ENCODE measurements at places on chromosomes 12 and 14.

DNA sequence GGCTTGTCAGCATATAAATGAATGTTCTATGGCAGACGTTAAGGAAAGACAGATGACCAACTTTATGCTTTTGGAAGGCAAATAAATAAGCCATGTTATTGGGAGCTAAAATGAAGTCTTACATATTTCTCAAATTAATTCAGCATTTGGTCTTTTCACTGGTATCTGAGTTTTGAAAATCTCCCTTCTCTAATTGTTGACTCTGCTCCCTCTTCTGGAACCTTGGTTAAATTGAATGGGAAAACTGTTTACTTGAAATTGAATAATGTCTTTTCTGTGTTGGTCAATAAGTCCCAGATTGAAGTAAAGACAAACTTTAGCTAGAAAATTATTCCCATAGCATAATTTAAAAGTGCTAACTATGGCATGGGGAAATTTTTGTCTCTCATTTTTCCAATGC, 38.7 kb downstream of the LGR5 start:
- no peak for DNase-seq

DNA sequence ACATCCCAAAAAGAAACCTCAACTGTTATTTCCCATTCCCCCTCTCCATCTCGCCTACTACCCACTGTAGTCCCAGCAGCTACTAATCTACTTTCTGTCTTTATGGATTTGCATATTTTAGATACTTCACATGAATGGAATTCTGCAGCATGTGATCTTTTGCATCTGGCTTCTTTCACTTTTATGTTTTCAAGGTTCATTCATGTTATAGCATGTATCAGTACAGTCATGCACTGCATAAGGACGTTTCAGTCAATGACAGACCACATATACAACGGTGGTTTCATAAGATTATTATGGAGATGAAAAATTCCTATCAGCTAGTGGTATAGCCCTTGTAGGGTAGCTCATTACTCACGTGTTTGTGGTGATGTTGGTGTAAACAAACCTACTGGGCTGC, 24.5 kb downstream of the PCNX4 start:
- DNase-seq: no peak

DNA sequence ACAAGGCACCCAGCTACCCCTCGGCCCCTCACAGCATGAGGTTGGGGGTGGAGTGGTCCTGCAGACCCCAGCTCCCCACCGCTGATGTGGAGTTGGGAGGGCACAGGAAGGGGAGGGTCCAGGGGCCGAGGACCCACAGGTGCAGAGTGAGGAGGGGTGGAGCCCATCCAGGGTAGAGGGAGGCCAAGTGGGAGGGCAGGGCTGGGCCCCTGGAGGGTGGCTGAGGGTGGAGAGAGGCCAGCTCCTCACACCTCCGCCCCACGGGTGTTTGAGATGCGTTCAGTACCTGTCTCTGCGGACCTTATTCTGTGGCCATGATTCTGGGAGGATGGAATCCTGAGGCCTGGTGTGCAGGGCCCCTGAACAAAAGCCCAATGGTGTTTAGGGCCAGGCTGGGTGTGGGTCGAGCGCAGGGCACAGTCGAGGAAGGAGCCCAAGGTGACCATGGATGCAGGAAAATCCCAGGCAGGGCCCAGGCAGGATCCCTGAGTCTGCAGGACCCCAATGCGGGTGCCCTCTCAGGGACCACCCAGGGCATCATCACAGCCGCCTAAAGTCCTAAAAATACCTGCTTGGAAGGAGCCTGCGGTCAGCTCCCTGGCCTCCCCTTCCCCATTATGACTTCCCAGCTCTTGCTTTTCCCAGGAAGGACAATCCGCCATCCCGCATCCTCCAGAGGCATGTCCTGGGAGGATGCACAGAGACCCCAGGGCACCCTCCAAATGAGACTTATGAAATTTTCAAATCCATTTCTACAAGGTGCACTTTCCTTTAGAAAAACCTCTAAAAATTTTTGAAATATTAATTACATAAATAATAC, 377.1 kb upstream of the SFSWAP start:
- no peak for DNase-seq

GRCh38 chr14:73998726-73999125, 20.4 kb downstream of the ENTPD5 start:
- DNase-seq: no peak

DNA sequence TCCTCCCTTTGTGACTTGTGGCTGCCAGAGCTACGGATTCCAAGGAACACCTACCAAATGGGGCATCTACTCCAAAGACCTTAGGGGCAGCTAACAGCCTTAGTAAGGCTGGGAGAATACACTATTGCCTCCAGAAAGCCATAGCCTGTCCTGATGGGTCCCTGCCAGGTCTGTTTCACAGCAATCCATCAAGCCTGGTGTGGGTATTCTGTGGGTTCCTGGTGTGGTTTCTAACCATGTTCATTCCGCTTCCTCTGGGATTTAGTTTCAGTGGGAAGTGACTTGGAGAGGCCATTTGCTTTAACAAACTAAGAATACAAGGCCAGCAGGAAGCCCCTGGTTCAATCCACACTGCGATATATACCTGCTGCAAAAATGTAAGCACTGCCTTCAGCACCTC, 220.5 kb downstream of the FOXN3 start:
- DNase-seq: no peak

DNA sequence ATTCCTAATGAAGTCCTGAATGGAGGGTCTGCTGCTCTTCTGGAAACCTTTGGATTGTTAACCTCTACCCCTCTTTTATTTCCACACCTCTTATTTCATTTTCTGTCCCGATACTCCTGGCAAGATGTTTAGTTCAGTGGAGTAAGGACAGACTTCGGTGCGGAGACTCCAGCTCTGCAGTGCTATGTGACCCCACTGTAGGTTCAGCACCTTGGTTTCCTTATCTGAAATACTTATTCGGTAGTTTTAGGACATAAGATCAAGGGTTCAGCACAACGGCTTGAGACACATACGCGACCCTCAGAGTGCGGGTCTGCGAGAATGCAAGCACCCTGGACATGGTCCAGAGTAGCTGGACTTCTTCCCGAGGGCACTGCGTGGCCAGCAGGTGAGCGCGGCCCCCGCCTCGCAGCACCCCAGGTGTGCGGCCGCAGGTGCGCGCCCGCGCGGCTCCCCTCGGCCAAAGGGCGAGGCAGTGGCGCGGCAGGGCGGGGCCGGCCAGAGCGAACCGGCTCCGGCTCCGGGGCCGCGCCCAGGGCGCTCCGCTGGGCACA, 465 bp upstream of the FGD4 start:
- no peak for DNase-seq

DNA sequence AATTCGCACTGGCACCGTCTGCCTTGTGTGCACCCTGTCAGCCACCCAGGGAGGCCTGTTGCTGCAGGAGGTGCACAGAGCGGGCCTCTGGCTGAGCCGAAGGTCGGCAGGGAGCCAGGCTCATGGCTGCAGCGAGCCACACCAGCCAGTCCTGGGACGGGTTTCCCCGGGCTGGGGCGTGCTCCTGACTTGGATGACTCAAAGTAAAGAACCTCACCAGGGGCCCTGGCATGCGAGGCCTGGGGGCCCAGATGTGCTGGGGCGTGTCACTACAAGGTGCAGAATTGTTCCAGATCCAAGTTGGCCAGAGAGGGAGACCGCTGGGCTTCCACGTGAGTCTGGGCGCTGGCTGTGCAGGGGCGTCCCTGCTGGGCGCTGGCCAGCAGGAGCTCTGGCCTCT, 34.5 kb downstream of the FBRSL1 start:
- DNase-seq: no peak

- DNase-seq: no peak
Measured at GRCh38 chr12:28079539-28079938, 107.0 kb upstream of the PTHLH start.

- no peak for DNase-seq
Measured at GRCh38 chr12:111360325-111360930, 8.5 kb downstream of the PHETA1 start.

DNA sequence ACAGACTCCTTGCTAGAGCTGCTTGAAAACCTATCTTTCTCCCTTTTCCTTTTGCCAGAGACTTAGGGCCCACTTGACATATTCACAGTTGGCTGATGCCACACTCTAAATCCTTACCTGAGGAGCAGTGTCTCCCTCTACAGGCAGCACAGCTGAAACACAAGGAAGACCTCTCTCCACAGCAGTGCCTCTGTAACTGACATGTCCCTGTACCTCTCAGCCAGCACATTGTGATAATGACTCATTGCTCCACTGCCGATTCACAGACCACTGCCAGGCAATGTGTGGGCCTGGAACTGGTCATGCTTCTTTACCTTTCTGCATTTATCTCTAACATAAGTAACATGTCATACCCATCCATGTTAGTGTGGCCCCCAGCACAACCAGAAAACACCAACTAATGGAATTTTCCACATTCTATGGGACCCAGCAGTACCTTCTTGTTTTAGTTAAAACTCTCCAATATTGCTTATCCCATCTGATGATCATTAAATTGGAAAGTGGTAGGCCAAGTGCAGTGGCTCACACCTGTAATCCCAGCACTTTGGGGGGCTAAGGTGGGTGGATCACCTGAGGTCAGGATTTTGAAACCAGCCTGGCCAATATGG, 56.5 kb downstream of the GTF2A1 start:
- no peak for DNase-seq

GRCh38 chr12:52211716-52212585, 20.1 kb upstream of the KRT80 start:
- no peak for DNase-seq

DNA sequence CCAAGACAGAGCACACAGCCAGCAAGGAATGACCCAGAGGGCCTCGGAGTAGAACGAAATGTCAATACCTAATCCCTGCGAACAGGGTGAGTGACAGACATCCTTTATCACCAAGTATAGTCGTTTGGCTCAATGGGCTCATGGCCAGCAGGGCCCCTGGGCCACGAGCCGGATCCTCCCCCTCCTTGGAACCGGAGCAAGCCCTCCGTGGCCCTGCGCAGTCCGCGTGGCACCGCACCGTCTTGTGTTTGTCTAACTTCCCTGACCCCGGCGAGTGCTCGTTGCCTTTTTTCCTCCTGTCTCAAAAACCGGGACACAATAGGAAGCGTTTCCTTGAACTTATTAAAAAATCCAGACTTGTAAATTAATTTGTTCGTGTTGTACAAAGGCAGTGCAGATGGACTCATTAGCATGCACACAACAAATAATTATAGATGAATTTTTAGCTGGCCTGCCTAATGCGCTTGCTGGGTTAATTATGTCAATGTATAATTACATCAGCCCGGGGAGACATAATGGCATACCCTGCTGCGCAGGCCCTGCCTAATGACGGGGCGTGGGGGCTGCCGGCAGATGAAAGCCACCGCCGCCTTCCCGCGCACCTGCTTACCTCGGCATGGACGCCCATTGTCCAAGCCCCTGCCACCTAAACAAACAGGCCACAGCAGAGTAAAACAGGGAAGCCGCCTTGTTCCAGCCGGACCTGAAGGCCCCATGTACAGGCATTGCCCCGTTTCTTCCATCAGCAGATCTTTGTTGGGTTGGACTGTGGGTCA, 81.6 kb downstream of the PHETA1 start:
- DNase-seq: no peak

- DNase-seq: no peak
Measured at GRCh38 chr12:132950844-132951535, 5.1 kb downstream of the ZNF605 start.

GRCh38 chr14:83664389-83664788, 1865.6 kb upstream of the FLRT2 start:
- no peak for DNase-seq

DNA sequence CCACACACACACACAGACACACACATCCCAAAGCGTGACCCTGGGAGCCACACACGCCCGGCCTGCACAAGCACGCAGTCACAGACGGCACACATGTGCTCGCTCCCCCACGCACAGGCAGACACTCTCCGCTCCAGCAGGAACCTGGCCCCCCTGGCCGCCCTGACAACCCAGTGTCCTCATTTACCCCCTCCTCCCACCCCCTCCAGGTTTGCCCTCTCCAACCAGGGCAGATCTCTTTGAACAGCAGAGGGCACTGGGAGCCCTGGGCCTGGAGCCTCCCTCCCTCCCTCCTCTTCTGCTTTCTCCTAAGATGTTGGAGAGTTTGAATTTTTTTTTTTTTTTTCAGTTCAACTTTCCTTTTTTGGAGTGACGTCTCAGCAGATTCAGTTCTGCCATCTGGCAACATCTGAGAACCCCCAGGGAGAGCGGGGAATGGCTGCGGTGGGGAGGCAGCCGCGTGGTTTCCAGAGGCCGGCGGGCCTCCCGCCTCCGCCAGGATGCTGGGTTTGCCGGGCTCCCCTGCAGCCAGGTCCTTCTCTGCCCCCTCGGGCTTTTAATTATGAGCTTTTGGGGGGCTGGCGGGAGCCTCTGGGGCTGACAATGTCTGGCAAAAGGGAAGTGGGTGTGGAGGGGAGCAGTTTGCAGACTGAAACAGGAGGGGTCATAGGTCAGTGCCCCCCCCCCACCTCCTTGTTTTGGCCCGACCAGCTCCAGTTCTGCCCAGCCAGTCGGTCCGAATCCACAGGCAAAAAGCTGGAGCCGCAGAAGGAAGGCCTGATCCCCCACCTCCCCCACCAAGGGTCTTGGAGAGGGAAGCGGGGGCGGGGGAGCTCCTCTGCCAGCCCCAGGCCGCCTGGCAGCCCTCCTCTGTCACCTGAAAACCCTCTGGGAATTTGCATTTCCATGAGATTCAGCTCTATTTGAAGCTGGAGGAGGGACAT, 1.3 kb upstream of the NCOR2 start:
- no peak for DNase-seq

DNA sequence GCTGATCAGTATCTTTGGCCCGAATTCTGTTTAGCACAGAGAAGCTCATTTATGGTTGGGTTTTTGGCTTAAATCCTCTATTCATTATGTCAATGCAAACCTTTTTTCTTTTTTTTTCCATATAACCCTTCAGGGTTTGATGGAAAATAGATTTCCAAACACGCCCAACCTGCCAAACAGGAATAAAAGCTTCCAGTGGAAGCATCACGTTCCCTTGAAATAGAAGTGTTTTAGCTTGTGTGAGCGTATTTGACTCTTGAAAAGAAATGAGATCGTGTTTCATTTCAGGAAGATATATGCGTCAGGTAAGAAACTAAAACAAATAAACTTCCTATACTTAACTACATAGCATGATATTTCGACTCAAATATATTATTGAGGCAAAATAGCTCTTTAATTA, at the start of gene PIK3C2G:
Gene PIK3C2G (plus strand): TSS at position 246 of the 400 bp plus-strand sequence. CDS start 20,564 bp downstream, outside the sequence.
- no peak for DNase-seq

GRCh38 chr14:99322731-99323599, 51.0 kb upstream of the BCL11B start:
- no peak for DNase-seq

DNA sequence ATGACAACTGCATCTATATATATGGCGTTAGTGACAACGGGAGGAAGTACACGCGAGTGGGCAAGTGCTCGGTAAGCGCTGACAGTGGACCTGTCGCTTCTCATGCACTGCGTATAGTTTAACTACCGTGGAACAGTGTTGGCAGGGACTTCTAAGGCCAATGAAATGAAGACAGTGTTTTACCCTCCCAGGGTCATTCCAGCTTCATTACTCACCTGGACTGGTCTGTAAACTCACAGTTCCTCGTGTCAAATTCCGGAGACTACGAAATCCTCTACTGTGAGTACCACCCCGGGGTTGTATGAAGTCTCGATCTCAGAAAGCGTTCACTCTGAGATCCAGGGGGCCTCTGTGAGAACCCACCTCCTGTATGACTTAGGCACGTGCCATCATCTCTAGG, 129.2 kb upstream of the EVL start:
- DNase-seq: no peak

All from activated naive CD8-positive, alpha-beta T cell treated with anti-CD3 and anti-CD28 coated beads, Interleukin-2, amount 50 U/mL, for 16 hours (primary cell).